ENCODE measurements at places on chromosomes 1 and 21. TPM values are rescaled to one million over a fixed set of nuclear protein-coding genes. Genes with fewer than 3 reads are reported as not detected.
A peak's percentile ranks its signal among the peaks of the same experiment; 100 is the strongest.

Gene OR2AK2
- total RNA-seq: not detected

Gene OLFML3
- total RNA-seq: 108 TPM

Gene TAS1R1
- total RNA-seq: not detected

Gene UBIAD1
- total RNA-seq: 8.6 TPM

Gene KCNE2
- total RNA-seq: not detected

Gene UBE4B
- 51.1 TPM for total RNA-seq

Gene PGLYRP4
- 3.9 TPM for total RNA-seq

Gene CRNN
- 349 TPM for total RNA-seq

DNA sequence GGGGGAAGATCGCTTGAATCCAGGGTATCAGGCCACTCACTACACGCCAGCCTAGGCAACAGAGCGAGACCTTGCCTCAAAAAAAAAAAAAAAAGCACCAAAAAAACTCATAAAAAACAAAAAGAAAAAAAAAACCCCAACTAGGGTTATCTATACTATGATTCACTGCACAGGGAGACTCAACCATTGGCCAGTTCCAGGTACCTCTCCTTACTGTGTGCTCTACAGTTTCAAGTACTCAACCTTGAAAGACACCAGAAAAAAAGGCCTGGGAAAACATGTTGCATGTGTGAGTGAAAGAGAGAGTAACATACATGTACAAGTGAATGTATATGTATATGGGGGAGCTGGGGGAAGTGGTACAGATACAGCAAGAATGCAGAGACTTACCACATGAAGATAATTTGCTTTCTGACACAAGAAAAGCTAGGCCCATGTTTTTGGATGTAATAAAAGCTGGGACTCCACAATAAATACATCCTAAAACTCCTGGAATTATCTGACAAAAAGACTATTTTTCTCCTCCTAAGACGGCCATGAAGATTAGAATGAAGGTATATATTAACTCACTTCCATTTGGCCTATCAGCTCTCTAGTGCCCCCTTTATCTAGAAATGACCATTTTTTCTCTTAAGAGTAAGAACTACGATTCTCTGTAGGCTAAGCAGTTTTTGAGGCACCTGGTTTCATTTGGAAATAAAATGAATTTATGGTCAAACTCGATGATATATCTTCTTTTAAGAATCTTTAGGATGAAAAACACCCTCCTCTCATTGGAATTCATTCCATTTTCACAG, 52.2 kb downstream of the SLC27A3 start:
- DNase-seq: no peak

DNA sequence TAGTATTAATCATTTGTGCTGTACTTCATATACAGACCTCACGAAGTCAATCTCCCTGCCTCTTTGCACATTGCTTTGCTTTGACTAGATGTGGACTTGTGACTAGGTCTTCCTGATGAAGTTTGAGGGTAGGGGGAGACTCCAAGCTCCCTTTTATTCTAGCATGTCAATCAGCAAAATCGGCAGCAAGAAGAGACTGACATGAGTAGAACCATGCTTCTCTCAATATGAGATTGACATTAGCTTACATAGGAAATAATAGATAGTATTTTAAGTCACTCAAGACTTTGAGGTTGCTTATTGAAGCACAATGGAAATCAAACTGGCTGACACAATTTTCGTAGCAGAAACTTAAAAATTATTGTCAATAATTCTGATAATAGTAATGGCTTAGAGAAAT, 866.4 kb upstream of the ADAMTS5 start:
- DNase-seq: no peak

DNA sequence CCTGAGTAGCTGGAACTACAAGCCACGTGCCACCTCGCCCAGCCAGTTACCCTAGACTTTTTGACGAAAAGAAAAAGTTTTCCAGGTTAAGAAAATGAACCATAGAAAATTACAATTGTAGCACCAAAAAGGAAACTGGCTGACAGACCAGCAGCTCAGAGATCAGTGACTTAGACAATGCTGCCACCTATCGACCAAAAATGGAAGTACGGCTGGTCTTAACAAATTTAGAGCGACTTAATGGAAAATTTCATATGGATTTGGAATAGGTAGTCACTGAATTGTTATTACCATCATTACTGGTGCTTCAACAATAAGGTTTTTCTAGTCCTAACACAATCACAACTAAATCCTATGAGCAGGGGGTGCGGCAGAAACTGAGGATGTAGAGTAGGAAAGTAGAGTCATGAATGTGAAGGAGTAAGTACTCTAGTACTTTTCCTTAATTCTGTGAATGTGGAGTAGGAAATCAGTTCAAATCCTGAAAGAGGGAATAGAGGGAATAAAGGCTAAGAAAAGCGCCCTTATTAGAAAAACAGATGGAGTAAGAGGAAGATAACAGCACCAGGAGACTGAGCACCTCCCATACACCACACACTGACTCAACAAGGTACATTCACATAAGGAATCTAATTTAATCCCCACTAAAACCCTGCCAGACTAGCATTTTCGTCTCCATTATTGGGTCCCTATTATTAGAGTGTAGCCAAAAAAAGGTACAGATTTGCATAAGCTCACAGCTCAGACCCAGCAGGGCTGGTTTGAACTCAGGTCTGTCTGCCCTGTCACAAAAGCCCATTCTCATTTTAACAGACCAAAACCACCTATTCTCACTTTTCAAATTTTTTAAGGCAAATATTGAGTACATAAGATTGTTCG, 37.9 kb upstream of the MGST3 start:
- no peak for DNase-seq

GRCh38 chr1:21815724-21816321, 3.8 kb downstream of the LDLRAD2 start:
- no peak for DNase-seq

- DNase-seq: no peak
These were observed 147.0 kb downstream of the ST6GALNAC5 start for GRCh38 chr1:77014073-77014788.

- DNase-seq: no peak
These were observed 249.8 kb upstream of the C1orf174 start for GRCh38 chr1:4149831-4150230.

DNA sequence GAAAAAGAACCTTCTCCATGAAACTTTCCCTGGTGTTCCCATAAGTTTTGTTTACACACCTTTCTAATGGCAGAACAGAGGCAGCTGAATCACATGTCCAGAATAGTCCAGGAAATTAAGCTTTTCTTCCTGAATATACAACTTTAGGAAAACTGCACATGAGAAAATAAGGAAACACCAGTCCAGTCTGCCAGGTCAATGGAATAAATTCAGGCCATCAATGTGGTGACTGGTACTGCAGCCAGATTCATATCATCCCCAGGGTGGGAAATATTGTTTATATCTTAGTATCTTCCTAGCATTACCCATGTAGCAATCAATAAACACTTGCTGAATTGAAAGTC, 6.7 kb upstream of the FBXO28 start:
- DNase-seq: no peak

- no peak for DNase-seq
These were observed 491.2 kb upstream of the ZRANB2 start for GRCh38 chr1:71572038-71572437.

DNA sequence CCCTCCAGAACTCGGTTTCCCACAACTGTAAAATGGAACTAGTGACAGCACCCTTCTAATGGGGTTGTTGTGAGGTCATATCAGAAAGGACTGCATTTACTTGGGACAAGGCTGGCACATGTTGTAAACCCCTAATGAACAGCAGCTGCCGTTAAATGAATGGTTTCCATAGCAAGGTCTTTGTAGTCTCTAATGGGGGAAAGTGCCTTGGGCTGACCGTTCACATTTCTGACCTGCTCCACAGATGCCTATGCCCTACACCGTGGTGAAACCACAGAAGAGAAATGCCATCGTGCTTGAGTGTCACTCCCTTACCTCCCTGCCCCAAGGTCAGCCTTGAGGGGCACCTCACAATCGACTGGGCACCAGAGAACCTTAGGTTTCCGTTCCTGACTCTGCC, 143.1 kb downstream of the ZSCAN20 start:
- DNase-seq: peak; percentile 10

GRCh38 chr1:113042285-113043143, 30.5 kb upstream of the LRIG2 start:
- DNase-seq: no peak

- DNase-seq: peak; percentile 43
These were observed 16.4 kb downstream of the CADM3 start for GRCh38 chr1:159187647-159188374.

GRCh38 chr1:101137144-101138126, 99.4 kb upstream of the S1PR1 start:
- DNase-seq: no peak

All from vagina (tissue), 2 donors.